NCI-H524 treated with DMSO at 0.1 percent for 48 hours (cell line): ENCODE measurements at places on chromosomes 16 and 17.

- DNase-seq, result no peak
Observed at GRCh38 chr17:64092952-64093451, 36.9 kb downstream of the ERN1 start.

DNA sequence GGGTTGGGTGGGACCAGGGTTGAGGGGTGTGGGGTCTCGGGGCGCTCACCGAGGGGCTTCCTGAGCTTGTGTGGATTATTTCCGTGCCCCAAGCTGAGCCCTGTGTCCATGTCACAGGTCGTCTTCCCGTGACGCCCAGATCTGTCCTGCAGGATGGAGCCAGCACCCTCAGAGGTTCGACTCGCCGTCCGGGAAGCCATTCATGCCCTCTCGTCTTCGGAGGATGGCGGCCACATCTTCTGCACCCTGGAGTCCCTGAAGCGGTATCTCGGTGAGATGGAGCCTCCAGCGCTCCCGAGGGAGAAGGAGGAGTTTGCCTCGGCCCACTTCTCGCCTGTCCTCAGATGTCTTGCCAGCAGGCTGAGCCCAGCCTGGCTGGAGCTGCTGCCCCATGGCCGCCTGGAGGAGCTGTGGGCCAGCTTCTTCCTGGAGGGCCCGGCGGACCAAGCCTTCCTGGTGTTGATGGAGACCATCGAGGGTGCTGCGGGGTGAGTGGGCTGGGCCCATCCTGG lies 1.0 kb downstream of the TELO2 start:
- no peak for DNase-seq

DNA sequence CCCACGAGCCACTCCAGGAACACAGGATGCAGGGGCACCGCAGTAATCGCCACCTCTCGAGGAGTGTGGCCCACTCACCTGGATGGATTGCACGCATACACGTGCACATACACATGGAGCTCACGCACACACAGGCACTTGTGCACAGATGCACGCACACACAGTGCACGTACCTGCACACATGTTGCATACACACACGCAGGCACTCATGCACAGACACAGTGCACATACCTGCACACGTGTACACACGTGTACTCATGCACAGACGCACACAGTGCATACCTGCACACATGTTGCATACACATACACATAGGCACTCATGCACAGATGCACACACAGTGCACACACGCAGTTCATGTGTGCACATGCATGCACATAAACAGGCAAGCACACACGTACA lies 11.6 kb upstream of the WDR45B start:
- no peak for DNase-seq

- DNase-seq, result no peak
Observed at GRCh38 chr16:71347146-71347545, 11.4 kb upstream of the CALB2 start.

DNA sequence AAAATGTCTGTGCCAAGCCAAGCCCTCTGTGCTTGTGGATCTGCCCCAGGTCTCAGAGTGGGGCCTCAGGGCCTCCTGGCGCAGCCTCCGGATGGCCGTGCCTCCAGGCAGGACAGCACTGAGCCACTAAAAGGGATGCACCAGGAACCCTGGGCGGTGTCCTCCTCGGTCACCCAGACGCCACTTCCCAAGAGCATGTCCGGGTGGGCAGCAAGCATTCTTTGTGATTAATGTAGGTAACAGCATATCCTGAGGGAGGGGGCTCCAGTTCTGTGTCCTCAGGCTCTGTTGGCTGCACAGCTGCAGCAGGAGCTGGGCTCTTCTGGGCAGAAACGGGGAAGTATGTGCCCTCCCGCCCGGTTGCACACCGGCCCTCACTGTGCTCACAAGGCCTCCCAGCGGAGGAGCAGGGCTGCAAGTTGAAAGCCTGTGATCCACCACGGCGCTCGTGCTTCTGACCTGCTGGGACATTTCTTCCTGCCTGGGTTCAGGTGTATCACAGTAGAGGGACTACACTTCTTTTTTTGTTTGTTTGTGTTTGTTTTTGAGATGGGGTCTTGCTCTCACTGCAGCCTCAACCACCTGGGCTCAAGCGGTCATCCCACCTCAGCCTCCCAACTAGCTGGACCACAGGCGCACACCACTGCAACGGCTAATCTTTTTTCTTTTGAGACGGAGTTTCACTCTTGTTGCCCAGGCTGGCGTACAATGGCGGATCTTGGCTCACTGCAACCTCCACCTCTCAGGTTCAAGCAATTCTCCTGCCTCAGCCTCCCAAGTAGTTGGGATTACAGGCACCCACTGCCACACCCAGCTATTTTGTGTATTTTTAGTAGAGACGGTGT lies 37.9 kb upstream of the CHMP6 start:
- DNase-seq, result no peak
